ENCODE measurements at places on chromosomes 13 and 19.

DNA sequence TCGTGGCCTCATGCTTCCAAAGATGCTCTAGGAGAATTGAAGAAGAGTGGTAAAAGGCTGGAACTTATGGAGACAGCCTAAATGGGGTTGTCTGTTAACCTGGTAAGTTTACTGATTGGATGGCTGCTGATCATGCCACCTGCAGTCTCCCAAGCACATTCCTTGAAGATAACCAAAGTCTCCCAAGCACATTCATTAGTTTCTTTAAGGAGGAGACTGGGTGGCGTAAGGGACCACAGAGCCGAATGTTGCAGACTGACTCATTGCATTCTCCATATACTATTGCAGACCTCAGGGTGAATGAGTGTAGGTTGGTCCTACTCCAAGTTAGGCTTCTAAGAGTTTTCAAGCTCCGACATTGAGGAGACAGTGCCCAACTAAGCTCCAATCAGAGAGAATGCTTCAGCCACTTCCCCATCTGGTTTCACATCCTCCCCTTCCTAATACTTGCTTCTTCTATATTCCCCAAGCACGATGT lies at the start of gene IGFL3:
TSS of gene IGFL3 (minus strand) at position 51 of the 478 bp plus-strand sequence. CDS start at position 12, 39 bp downstream.
- DNase-seq = no peak

- DNase-seq = peak; percentile 56
These were observed 5.6 kb downstream of the INAFM1 start for GRCh38 chr19:47280183-47280797.

GRCh38 chr19:9849791-9850190 lies 14.7 kb downstream of the PIN1 start:
- no peak for DNase-seq

DNA sequence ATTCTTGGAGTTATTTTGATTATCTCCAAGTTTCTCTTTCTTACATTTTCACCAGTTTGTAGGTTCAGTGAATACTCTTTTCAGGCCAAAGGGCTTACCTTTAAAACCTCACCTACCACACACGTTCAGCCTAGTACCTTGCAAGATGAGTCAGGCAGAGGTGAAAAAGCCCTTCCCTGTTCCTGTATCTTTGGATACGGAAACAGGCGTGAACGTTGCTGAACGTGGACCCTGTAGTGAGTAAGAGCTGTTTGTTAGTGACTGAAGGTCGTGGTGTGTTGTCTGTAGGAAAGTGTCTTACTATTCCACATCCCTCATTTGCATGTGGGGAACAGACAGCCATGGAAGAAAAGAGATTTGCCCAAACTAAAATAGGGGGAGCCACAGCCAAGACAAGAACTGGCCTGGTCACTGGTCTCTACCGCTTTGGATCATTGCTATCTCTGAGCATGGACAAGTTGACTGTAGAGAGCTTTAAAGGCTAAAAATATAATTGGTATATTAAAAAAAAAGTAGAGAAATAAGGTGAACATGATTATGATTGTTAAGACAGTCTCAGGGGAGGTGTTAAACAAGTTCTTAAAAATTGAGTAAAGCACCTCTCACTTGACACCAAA lies 3.5 kb downstream of the CEBPG start:
- no peak for DNase-seq

DNA sequence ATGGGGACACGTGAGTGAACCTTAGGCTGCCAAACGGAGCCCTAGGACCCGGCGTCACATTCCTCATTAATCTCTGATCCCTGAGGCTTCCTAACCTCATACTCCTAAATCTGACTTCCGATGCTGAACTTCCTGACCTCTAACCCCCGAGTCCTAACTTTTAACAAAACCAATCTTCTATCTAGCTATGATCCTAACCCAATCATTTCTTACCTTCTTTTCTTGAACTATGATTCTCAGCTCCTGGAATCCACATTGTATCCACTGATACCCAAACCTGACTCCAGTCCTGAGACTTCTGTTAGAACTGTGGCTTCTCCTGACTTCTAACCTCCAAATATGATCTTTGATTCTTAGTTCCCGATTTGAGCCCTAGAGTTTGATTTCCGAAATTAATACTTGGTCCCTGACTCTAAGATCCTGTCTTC lies 447 bp downstream of the NFKBIB start:
- no peak for DNase-seq

- DNase-seq = no peak
These were observed 123.6 kb downstream of the UQCRFS1 start for GRCh38 chr19:29089315-29089870.

DNA sequence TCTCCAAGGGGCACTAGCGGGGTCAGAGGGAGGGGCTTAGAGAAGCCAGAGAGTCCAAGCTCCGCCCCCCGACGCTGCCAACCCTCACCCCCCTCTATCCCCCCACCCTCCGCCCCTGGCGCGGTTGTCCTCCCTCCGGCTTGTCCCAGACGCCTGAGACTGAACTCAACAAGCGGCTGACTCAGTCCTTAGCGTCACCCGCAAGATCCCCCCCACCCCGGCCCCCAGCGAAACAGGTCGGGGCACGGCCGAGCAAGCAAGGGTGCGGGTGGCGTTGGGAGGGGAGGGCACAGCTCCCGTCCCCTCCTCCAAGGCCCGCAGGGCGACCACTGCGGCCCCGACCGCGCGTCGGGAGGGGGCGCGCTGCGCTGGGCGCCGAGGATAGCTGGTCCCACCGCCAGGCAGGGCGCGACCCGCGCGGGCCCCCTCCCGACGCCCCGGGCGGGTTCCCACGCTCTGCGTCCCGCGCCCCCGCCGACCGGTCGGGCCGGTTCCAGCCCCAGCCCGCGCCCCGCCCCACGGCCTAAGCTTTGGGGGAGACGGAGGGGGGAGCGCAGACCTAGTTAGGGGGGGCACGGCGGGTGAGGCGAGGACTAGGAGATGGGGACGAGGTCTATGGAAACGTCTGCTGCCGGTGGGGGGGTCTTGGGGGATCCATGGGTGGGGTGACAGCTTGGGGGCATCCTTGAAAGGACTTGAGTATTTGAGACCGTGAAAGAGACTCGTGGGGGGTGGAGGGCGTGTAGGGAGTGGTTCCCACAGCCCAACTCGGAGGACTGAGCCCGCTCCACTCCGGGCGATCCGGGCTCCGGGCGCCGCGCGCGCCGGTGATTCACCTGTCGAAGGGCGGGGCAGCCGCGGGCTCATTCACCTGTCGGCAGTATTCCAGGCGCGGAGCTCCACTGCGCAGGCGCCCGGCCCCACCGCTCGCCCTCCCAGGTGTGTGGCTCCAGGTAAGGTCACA lies 5.1 kb downstream of the NOTCH3 start:
- no peak for DNase-seq

DNA sequence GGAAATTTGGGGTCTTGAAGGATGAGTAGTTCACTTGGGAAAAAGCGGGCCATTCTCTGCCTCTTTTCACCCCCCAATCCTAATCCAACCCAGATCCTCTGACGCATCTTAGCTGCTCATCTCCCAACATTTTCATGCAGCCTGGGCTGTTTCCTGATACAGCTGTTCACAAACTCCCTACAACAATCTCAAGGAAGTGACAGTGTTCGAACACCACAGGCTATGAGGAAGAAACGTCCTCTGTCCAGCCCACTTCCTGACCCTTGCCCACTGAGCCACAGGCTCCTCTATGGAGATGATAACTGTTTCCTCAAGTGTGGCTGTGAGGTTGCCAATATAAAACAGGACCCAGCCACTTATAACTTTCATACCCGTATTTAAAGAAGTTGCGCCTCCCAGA lies 16.2 kb downstream of the LMTK3 start:
- DNase-seq = no peak

DNA sequence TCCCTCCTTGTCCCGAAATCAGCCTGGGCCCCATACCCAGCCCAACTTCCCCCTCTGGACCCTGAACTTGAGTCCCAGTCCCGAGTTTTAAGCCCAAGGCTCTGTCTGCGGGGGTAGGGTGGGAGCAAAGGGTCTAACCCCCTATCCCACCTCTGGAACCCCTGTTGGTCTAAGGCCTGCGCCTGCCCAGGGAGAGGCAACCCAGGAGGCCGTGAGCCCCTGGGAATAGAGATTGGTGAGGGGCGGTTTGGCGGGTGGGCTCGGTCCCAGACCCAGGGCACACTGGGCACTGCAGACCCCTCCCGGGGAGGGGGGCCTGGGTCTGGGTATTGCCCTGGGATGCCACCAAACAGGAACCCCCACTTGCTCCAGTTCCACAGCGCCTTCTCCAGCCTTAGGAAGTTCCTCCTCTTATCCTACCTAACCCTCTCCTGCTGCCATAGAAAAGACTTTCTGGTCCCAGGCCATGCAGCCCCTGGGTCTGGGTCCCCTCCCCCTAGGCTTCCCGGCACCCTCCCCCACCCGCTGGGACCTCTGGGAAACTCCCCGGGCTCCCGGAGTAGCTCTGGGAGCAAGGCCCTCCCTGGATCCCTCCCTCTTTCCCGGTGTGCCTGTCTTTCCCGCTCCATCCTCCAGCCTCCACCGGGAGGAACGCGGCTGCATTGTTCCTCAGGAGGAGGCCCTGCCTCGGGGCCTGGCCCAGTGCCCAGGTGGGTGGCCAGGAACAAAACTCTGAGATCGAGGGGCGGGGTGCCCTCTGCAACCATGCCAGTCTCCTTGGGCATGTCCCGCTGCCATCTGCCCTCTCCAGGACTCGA lies 33.6 kb upstream of the NANOS3 start:
- DNase-seq = no peak

GRCh38 chr19:22831211-22831610 lies 880 bp upstream of the ZNF723 start:
- no peak for DNase-seq

GRCh38 chr13:49649244-49649962 lies 21.1 kb downstream of the ARL11 start:
- no peak for DNase-seq

- DNase-seq = no peak
These were observed 1.0 kb downstream of the CDC16 start for GRCh38 chr13:114235697-114236096.

- DNase-seq = no peak
These were observed 138.8 kb upstream of the VSTM2B start for GRCh38 chr19:29386970-29387369.

DNA sequence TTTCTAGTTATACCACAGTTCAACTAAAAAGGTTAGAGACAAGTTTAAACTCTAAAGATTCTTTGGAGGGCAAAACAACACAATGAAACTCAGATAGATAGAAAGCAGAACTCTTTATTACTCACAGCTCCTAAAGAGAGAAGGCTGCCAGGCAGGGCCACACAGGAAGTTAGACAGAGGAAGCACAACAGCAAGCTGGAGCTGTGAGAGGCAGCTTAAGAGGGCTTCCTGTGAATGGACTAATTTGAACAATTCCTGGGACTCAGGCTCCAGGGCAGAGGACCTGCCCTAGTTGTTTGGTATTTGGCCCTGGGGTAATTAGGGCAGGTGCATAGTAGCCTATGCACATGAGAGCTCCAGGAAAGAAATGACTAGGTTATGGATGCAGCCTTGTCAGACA lies 803.6 kb downstream of the DIAPH3 start:
- no peak for DNase-seq

GRCh38 chr19:45152504-45153338 lies 8.1 kb downstream of the NKPD1 start:
- peak; percentile 55 for DNase-seq

DNA sequence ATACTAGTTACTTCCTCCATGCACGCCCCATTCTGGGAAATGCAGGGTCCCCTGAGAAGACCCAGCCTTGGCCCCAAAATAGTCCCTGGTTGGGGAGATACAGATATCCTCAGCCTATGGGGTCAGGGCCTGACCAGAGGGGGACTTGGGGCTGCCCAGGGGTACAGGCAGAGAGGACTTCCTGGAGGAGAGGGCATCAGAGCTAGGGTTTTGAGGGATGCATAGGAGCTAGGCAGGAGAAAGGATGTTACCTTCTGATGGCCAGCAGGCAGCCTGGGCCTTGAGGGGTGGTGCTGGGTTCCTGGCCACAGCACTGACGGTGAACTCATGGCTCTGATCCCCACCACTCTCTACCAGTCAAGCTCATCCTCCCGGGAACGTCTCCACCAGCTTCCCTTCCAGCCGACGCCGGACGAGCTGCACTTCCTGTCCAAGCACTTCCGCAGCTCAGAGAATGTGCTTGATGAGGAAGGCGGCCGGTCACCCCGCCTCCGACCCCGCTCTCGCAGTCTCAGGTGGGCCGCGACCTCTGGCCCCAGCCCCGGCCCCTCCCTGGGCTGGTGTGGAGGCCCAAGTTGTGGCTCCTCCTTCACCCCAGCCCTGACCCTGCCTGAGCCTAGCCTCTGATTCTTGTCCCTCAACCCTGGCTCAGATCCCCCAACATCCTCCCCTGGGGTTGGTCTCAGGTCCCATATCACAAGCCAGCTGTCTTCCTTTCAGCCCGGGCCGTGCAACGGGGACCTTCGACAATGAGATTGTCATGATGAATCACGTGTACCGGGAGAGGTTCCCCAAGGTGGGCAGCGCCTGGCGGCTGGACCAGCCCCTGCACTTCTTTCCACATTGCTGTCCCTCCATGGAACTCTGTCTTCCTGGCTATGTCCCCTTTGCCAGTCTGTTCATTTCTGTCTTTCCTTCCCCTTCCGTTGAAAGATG lies 25.6 kb downstream of the MAST3 start:
- no peak for DNase-seq
